Aortic smooth muscle cell (primary cell): ENCODE measurements at places on chromosomes 2 and 18. TPM values are rescaled to one million over a fixed set of nuclear protein-coding genes. Genes with fewer than 3 reads are reported as not detected.

CDH19 gene
- total RNA-seq, result 1.2 and 1.7 TPM in 2 replicates

SPEG gene
- 11.1 and 25.1 TPM in 2 replicates for total RNA-seq

TSPYL6 gene
- not detected in 2 replicates for total RNA-seq

MFSD6 gene
- 12.2 and 19.0 TPM in 2 replicates for total RNA-seq

DSG2 gene
- under 0.01 and 0.31 TPM in 2 replicates for total RNA-seq

LBX2 gene
- 1.6 and 2.2 TPM in 2 replicates for total RNA-seq
